ENCODE measurements at places on chromosomes 4 and X.

- no peak for DNase-seq
These were observed 168.1 kb upstream of the SLC7A11 start for GRCh38 chr4:138410266-138410665.

GRCh38 chr4:164847016-164847415, 30.0 kb upstream of the APELA start:
- DNase-seq, result no peak

DNA sequence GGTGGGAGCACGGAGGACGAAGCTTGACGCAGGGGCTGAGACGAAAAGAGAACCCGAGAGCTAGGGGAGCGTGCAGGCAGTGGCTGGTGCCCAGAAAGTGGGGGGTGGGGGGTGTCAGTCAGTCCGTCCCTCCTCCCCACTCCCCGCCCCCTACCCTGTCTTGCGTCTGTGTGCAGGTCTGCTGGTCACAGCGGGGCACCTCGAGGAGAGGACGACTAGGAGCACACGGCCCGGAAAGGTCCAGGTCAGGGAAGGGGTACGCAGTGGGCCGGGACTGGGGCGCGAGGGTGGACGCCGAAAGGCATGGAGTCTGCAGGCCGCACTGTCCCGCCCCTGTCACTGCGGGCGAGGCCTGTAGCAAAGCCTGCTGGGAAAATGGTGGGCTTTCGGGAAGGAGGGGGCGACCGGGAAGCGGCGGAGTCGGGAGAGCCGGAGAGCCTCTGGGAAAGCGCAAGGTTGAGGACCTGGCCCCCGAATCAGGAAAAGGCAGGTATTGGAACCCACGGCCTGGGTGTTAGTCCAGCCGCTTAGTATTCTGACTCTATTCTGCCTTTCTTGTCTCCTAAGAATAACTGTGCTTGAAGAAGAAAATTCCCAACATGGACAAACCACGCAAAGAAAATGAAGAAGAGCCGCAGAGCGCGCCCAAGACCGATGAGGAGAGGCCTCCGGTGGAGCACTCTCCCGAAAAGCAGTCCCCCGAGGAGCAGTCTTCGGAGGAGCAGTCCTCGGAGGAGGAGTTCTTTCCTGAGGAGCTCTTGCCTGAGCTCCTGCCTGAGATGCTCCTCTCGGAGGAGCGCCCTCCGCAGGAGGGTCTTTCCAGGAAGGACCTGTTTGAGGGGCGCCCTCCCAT, 769 bp downstream of the TCEAL1 start:
- DNase-seq, result peak; percentile 0

DNA sequence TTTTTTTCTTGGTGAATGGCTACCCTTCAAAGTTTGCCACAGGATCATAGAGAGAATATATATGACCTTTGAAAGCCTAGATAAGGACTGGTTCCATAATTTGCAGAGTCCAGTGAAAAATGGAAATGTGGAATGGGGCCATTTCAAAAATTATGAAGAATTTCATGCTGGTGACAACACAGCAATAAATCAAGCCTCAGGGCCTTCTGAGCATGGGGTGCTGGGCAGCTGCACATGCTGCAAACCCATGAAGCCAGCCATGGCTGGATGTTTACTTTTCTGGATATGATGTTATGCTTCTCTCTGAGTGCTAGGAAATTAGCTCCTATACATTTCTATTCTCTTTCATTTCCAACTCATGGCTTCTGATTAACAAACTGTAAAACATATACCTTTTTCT, 16.0 kb upstream of the PLA2G12A start:
- DNase-seq, result no peak

- no peak for DNase-seq
These were observed 35.8 kb upstream of the LEF1 start for GRCh38 chr4:108204518-108204917.

- no peak for DNase-seq
These were observed 581.6 kb upstream of the DIAPH2 start for GRCh38 chrX:96102997-96103396.

- DNase-seq, result no peak
These were observed 315.3 kb downstream of the PTTG2 start for GRCh38 chr4:38275331-38276100.

GRCh38 chr4:188492886-188493285, 353.6 kb downstream of the TRIML1 start:
- no peak for DNase-seq

GRCh38 chrX:13938051-13938828, 91.5 kb downstream of the GEMIN8 start:
- DNase-seq, result no peak

DNA sequence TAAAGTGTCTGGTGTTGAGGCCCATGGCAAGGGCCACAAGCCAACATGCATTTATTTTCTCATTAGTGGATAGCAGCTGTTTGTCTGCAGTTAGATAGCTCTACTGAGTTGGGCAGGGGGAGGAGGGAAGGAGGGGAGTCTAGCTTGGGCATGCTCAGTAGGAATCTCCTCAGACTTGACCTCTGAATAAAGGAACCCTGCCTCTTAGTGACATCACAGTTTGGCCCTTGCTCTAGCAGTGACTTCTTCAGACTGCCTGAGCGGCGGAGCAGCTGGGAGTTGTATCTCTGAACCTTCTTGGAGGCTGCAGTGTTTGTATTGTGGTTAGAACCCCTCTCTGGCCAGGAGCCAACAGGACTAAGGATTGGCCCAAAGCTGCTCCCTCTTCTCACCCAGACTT, 57.4 kb downstream of the BCORL1 start:
- DNase-seq, result no peak

All from activated T-cell treated with anti-CD3 and anti-CD28 coated beads for 1 hour (primary cell).